ENCODE measurements at places on chromosomes 7 and 10.

GRCh38 chr10:97434055-97434454 is 8.1 kb downstream of the PGAM1 start:
- DNase-seq: no peak

GRCh38 chr7:159027789-159028507 is 116.7 kb downstream of the VIPR2 start:
- DNase-seq: no peak

DNA sequence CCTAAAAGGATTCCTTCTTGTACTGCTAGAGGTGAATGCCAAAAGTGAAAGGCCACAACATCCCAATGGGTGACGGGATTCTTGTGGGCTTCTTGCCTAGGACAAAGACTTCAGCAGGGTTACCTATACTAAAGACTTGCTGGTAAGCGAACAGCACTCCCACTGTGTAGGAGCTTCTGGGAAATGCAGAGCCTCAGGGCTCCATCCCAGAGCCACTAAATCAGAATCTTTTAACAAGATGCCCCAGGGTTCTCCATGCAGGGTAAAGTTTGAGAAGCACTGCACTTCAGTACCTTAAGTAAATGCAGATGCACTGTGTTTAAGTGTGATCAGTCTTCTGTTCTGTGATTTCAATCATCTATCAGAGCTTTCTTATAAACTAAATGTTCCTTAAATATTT is 266.9 kb upstream of the KLF14 start:
- DNase-seq: no peak

DNA sequence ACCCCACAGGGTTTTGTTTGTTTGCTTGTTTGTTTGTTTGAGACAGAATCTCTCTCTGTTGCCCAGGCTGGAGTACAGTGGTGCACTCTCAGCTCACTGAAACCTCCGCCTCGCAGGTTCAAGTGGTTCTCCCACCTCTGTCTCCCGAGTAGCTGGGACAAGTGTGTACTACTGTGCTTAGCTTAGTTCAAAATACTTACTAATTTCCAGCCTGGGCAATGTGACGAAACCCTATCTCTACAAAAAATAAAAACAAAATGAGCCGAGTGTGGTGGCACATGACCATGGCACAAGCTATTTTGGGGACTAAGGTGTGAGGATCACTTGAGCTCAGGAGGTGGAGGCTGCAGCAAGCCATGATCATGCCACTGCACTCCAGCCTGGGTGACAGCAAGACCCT is 15.2 kb upstream of the PRPF18 start:
- DNase-seq: no peak

GRCh38 chr10:16853809-16854208 is 36.6 kb upstream of the RSU1 start:
- DNase-seq: no peak

GRCh38 chr7:87199241-87199640 is 20.3 kb downstream of the TMEM243 start:
- no peak for DNase-seq

DNA sequence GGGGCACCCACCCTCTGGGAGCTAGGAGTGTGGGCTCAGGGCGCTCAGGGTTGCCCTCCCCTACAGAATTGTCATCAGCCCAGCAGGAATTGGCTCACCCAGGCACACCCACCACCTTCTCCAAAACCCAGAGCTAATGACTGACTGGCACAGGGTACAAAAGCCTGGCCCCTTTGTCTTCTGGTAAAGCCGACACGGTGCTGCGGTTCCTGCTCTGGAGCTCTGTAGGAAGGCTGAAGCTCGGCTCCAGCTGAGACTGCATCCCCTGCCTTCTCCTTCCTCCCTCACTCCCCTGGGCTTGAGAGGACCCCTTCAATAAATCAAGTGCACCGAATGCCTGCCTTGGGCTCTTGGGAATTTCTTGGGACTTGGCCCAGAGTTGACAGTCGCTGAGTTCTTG is 117.9 kb upstream of the EEPD1 start:
- no peak for DNase-seq

- no peak for DNase-seq
Measured at GRCh38 chr10:71213127-71213621, 804 bp downstream of the UNC5B start.

DNA sequence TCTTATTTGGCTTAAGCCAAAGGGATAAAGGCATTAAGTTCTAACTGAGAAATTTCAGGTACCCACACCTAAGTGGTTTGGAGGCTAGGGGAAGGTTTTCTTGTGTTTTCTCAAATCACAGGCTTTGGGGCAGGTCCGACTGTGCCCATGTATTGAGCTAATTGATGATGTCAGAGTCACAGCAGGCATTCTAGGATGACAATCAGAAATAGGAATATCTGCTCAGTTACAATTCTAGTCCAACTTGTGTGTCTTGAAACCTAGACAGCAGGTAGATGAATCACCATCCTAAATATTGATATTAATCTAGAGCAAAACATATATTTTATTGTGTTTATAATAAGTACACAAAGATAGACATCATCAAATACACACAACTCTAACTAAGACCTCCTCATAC is 2.3 kb upstream of the FHIP2A start:
- no peak for DNase-seq

- DNase-seq: no peak
Measured at GRCh38 chr7:103123529-103123928, 25.4 kb downstream of the NAPEPLD start.

DNA sequence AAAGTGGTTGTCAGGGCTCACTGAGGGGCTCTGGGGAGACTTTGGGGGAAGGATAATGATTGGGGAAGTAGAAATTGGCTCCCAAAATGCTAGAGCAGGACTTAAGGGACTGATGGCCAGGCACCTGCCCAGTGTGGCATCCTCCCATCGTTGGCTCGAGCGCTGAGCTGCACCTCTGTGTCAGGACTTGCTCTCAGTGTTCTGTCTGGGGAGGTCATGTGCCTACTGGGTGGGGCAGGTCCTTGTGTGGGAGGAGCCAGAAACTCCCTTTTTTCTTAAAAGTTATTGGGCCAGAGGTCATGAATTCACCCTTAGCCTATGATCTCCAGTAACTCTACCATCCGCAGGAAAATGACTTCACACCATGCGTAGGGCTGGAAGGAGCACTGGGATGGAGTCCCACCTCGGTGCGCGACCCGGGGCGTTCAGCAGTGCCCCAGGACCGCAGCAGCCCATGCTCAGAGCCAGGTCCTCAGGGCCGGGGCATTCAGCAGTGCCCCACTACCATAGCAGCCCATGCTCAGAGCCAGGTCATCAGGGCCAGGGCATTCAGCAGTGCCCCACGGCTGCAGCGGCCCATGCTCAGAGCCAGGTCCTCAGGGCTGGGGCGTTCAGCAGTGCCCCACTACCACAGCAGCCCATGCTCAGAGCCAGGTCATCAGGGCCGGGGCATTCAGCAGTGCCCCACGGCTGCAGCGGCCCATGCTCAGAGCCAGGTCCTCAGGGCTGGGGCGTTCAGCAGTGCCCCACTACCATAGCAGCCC is 221.9 kb downstream of the EBF3 start:
- no peak for DNase-seq

- no peak for DNase-seq
Measured at GRCh38 chr10:13525663-13526062, 3.2 kb downstream of the BEND7 start.

- DNase-seq: no peak
Measured at GRCh38 chr7:13508586-13508985, 480.9 kb downstream of the ETV1 start.

- DNase-seq: no peak
Measured at GRCh38 chr7:95404316-95404865, 8.2 kb upstream of the PON3 start.
